Fibroblast of skin of scalp (primary cell): ENCODE measurements at places on chromosomes 7 and 10.
A peak's percentile ranks its signal among the peaks of the same experiment; 100 is the strongest.

DNA sequence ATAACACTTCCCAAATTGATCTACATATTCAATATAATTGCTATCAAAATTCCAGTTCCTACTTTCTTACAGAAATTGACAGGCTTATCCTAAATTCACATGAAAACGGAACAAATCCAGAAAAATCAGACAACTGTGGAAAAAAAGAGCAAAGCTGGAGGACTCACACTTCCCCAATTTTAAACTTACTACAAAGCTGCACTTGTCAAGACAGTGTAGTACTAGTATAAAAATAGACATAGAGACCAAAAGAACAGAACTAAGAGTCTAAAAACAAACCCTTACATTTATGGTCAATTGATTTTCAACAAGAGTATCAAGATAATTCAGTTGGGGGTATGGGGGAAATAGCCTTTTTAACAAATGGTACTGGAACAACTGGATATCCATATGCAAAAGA is 27.5 kb downstream of the LMBR1 start:
- no peak for DNase-seq

DNA sequence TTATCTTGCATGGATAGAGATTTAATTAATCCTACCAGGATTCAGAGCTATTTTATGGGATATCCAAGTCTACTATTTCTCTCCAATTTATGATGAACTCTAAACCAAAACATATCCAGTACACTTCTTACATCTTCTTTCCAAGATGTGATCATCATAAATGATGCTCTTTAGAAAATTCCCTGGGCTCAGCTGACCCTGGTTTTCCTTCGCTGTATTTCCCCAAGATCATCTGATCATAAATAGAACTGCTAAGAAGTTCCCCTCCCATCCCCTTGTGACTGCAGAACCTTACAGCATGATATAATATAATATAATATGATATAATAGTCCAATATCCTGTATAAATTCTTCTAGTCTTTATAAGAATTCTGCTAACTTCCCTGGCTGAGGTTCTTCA is 114.6 kb upstream of the LYZL2 start:
- no peak for DNase-seq

DNA sequence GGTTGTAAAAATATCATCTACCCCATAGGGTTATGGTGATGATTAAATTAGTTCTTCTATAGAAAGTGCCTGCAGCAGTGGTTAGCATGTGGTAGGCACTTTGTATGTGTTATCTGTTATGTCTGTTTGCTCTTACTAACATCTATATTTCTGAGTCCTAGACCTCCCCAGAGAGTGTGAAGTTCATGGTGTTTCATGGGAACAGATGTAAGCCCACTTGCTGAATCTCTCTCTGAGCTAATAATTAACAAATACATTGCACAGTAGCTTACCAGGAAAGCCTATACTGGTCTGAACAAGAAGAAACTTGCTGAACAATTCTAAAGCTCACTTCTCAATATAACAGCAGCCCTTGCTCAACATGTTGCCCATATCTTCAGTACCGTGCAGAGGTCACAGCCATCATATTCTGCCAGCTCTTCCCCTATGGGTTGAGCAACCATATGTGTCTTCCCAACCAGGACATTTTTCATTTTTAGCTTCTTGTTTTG is 100.1 kb downstream of the NPSR1 start:
- no peak for DNase-seq

- DNase-seq, result no peak
These were observed 9.7 kb downstream of the CALY start for GRCh38 chr10:133326745-133327650.

GRCh38 chr10:113438652-113439051 is 114.2 kb upstream of the HABP2 start:
- peak; percentile 79 for DNase-seq

DNA sequence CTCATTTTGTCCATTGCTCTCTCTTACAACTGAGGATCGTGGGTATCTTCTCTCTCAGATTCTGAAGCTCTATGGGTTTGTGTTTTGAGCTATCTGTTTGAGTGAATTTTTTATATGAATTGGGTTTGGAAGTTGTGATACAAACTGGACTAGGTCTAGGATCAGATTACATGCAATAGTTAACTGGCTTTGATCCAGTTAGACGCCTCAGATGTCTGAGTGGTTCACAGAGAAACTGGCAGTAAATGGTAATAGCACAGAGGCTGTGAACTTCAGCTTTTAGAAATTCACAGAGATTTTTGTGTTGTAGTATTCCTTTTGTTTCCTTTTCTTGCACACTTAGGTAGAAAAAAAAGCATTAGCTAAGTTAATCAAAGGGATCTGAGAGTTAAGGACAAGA is 12.7 kb upstream of the DNMBP start:
- DNase-seq, result no peak

DNA sequence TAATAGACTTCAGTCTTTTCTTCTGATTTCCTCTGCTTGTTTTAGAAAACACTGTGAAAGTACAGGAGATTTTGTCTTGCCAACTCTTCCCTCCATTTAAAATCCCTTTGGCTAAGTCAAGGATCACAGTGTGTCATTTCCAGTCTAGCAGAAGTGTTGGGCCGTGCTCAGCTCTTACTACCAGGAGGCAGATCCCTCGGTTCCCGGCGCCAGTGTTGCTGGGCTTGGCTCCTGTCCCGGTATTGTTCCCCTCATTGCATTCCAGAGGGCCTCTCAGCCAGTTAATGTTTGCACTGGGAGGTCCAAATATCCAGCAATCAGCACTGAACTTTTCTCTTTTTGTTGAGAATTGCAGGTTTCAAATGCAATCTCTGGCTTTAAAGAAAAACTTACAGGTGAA is 612.1 kb upstream of the MGMT start:
- DNase-seq, result peak; percentile 81

DNA sequence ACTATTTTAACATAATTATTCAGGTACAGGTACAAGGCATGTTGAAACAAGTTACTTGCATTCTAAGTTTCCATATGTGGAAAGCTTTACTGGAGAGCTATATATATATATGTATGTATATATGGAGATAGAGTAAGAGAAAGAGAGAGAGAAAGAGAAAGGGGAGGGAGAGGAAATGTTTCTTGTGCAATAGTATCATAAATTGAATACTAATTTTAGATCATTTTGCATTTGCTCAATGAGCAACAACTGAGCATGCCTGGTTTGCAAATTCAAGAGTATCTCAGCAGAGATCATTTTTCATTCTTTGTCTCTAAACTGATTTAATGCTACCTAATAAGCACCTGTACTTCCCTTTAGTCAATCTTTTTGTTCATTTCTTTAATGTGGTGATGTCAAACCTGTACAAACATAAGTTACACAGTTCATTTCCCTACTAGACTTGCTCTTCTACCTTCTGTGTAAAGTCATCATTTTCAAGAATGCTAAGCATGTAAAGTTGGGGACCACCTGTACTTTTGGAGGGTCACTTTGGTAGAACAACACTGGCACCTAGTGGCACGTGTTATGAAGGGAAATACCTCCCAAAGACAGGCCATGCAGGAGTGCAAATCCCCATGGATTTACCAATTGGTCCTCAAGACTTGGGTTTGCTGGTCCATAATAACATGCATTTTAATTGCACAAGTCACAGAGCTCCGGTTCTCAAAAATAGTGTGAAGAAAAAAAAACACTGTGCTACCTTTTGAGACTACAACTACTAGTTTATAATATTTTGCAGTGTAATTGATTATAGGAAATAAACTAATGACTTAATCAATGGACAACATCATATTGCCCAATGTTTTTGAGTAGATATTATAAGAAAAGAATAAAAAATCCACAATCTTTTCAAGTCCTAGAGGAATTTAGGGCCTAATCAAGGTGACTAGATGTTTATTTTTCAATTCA is 431.2 kb upstream of the IGFBP3 start:
- peak; percentile 78 for DNase-seq

DNA sequence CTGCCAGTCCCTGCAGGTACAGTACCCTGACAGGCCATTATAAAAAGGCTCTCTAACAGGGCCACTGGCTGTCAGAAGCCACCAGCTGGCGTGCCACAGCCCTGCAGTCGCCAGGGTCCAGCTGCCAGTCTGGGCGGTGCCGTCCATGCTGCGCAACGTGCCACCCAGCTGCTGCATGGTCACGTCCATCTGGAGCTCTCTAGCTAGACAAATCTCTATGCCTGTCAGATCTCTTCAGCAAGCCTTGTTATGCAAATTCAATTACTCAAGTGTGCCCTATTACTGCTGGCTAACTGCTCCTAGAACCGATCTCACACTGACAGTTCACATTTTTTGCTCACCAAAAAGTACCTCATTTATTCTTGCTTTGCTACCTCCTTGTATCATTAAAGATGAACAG is 75.9 kb downstream of the HIBADH start:
- DNase-seq, result no peak

- peak; percentile 14 for DNase-seq
These were observed 78.1 kb downstream of the USP6NL start for GRCh38 chr10:11533328-11533781.

GRCh38 chr10:44913350-44914081 is 2.4 kb downstream of the TMEM72 start:
- DNase-seq, result no peak

DNA sequence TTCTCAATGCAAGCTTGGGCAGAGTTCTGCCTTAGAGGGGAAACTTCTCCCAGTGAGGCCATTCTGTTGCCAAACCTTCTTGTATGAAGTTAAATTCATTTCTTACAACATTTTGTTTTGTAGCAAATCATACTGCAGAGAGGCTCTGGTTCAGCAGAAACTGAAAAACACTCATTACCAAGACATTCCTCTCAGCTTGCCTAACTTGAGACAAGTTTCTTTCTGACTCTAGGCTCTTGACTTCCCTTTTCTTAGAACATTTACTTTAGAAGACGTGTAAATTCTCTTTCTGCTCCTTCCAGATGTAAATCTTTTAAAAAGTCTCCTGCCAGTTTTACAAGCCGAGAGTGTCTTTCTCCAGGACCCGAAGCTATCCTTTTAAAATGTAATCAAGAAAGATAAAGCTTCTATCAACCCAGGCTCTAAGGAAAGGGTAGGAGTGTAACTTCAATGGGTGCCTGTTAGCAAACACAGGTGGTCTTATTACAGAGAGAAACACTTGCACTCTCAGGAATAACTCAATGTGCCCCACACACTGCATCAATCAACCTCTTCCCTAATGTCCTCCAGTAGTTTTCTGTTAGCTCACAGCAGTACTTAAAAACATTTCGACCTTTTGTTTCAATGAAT is 80.5 kb upstream of the TAS2R16 start:
- no peak for DNase-seq

DNA sequence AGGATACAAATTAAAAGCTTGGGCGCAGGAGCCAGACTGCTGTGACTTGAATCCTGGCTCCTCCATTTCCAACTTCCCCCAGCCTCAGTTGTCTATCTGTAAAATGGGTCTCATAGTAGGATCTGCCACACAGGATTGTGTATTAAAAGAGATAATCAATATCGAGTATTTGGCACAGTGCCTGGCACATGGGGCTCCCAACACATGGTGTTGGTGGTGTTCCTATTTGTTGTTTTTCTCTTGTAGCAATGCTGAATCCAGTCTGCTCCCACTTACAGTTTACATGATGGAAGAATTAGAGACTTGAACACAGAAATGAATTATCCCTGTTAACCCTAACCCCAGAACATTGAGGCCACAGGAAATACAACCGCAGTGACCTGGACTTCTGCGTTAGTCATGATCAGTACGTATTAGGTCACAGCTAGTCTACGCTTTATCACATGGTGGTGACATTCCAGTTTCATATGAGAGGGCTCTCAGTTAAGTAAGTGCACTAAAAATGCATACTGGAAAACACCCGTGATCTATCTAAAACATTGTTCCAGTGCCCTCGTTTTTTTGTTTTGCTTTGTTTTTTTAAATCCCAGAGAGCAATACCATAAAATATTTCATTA is 169.5 kb upstream of the KLF14 start:
- DNase-seq, result peak; percentile 84

DNA sequence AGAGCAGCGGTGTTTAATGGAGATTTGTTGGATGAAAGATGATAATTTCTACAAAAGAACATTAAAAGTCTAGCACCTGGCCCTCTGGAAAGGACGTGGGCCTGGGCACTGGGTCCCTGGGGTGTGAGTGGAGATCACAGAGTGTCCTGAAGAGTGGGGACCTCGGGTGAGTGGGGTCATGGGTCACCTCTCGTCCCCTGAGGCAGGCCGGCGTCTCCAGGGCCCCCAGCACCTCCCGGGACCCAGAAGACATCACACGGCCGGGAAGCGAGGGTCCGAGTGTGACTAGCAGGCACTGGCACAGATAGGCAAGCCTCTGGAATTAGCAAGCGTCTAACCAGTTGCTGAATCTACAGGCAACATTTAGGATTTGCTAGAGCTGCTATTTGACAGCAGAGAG is 257.2 kb downstream of the MAD1L1 start:
- DNase-seq, result no peak

DNA sequence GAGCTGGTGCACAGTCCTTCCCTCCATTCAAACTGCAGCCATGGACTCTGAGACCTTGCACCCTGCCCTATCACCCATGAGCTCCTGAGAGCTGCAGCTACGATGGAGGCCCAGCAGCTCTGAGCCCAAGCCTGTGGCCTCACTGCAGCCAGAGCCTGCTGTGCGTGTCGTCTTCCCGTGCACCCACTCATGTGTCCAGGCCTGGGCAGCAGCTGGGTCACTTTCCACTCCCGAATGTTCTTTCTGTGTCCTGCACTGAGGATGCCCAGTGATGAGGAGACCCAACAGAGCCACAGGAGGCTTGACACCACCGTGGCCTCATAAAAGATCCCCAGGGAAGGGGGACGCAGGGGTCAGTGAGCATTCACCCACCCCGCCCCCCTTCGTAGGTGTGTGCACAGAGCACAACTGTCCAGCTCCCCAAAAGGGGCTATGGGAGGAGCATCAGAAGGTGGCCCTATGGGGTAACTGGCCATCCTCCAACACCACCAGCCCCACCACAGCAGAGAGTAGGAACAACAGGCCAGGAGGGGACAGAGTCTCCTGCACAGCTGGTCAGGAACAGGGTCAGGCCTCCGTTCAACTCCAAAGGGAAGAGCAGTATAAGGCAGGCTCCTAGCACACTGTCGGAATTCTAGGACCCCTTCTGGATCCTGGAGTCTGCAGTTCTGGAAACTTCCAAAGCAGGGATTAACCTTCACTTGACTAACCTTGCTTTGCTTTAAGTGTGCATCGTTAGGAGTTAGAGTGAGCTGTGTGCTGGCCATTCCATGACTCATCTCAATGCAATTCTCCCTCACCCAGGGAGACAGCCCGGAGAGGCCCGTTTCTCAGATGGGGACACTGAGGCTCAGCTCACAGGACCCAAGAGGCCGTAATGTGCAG is 52.6 kb downstream of the RASGEF1A start:
- no peak for DNase-seq

DNA sequence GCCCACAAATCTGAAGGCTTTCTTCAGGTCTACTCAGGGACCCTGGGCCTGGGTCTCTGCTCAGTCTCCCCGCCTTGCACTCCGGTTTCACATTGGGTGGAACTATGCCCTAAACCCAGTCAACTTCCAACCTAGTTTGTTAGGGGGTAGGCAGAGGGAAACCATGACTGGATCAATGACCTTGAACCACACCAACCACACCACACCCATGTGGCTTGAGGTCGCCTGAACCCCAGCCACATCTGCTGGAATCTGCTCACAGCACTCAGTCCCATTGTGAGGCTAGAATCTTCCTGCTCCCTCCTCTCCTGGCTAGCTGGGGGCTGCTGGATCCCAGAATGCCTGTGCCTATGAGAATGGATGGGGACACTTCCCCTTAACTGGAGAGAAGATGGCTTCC is 17.9 kb downstream of the RFC2 start:
- DNase-seq, result no peak

GRCh38 chr7:129538790-129539189 is 36.5 kb downstream of the SMKR1 start:
- DNase-seq, result no peak

GRCh38 chr10:88108115-88108610 is 244.7 kb downstream of the PTEN start:
- no peak for DNase-seq

- no peak for DNase-seq
These were observed 164.9 kb upstream of the TRIM24 start for GRCh38 chr7:138295049-138295637.
